ENCODE measurements at places on chromosomes 1 and 21.

- DNase-seq: no peak
These were observed 56.5 kb upstream of the SELENON start for GRCh38 chr1:25743164-25744139.

- DNase-seq: no peak
These were observed 268.6 kb downstream of the PTBP2 start for GRCh38 chr1:96990136-96990535.

- DNase-seq: no peak
These were observed 155.1 kb downstream of the VPS13D start for GRCh38 chr1:12384836-12385456.

DNA sequence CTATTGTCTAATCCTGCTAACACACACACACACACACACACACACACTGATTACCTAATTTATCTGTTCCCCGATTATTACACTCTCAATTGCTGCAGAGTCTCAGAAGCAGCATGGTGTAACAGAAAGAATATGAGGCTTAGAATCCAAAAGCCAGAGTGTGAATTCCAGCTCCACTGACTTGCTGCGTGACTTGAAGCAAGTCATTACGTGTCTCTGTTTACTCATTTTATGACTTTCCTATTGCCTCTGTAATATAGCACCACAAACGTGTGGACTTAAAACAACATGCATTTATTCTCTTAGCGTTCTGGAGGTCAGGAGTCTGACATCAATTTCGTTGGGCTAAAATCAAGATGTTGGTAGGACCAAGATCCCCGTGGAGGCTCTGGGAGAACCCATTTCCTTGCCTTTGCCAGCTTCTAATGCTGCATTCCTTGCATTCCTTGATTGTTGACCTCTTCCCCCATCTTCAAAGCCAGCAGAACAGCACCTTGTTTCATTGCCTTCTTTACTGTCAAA lies 55.9 kb upstream of the ATP5PO start:
- DNase-seq: no peak

DNA sequence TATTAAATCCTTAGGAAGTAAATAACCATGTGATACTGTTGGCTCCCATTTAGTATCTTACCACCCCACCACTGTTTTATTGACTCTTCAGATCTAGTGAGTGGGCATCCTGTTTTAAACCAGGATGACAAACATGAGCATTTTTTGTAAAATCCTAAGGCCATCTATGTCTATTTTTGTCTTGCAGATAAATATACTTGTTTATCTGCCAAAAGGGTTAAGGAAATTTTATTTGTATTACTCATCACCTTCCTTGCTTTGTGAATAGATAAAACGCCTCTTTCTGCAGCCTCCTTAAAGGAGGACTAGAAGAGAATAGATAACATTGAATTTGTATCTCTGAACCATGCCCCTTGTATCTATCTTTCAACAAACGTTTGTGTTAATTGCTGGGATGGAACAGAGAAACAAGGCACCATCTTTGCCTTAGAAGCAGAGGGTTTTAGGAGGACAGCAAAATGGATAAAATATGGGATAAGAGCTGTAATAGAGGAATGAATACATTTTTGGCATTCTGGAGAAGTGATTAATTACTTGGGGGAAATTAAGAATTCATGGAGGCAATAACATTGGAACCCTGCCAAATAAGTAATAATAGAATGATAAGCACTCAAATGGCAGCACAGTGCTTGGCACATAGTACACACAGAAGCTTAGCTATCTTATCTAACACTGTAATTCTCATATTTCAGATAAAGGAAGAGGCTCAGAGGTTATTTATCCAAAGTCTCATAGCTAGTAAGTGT lies 14.7 kb downstream of the YTHDF2 start:
- DNase-seq: no peak

- DNase-seq: no peak
These were observed 45.2 kb downstream of the TENT5C start for GRCh38 chr1:117650840-117651568.

GRCh38 chr1:228765168-228765946 lies 30.1 kb downstream of the RHOU start:
- no peak for DNase-seq

DNA sequence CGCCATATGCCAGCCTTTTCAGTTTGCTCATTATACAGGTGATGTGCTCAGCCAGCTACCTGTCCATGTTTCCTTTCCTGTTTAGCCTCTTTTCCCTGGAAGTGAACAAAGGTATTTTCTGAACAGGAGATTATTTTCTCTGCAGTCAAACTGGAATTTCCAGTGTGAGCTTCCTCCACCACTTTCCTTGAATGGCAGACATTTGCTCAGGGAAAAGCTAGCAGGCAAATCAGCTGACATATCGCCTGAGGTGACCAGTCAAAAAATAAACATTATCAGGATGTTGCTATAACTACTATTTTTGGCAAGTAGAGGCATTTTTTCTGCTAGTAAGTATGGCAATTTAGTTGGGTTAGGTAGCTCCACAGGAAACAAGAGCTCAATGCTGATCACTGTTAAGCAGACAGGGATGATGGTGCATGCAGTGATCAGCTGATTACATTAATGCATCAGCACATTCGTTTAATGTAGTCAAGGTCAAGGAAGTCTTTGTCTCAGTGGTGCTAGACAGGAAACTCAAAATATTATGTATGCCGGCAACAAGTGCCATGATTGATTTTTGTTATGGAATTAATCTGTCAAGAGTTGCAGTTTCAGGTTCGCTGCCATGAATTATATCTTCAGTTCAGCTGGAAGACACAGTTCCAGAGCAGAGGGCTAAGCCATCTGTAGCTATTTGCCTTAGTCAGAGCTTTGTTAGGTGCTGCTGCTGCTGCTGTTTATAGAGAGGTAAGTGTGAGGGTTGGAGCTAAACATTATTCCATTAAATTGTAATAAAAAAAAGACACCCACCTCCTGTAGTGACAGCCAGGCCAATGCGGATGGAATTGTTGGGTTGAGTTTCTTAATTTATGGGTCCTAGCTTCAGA lies 179.7 kb upstream of the ST6GALNAC5 start:
- no peak for DNase-seq

DNA sequence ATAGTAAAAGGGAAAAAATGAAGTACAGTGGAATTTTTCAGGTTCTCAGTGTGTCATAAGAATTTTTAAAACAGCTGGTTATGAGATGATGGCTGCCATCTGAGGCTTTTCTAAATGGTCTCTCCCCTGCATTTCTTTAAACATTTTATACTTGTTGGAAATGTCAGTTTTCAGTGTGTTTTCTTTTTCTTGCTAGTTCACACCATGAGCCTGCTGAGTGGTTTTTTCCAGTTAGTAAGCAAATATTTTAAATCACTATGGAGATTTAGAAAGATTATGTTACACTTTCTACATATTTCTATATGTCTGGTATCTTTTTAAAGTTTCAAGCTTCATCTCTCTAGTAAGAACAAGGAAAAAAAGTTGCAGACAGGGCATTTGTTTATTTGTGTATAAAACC lies 9.6 kb downstream of the RBM15 start:
- DNase-seq: no peak

DNA sequence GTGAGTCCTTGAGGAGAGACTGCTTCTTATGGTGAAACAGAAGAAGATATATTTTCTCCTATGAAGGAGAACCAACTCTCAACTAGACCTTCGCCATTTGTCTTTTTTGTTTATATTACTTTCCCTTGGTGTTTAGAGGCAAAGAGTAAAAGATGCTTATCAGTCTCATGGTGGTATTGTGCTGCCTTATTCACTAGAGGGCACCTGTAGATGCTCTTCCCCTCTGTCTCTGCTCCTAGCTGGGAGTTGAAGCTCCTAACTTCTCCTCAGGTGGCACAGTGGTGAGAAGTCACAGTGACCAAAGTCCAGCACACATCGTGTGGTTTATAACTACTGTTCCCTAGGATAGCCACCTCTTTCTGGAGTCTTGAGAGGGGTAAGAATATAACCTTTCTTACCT lies 1359.6 kb downstream of the PLA2G4A start:
- DNase-seq: no peak

GRCh38 chr21:41840880-41841279 lies 38.3 kb downstream of the PRDM15 start:
- no peak for DNase-seq

GRCh38 chr1:75233302-75233929 lies 99.2 kb downstream of the LHX8 start:
- DNase-seq: no peak

Measured in activated CD8-positive, alpha-beta memory T cell treated with anti-CD3 and anti-CD28 coated beads, Interleukin-2, amount 50 U/mL, for 4 hours (primary cell).